Kidney tubule cell (primary cell): ENCODE measurements at places on chromosomes 1 and 21.

DNA sequence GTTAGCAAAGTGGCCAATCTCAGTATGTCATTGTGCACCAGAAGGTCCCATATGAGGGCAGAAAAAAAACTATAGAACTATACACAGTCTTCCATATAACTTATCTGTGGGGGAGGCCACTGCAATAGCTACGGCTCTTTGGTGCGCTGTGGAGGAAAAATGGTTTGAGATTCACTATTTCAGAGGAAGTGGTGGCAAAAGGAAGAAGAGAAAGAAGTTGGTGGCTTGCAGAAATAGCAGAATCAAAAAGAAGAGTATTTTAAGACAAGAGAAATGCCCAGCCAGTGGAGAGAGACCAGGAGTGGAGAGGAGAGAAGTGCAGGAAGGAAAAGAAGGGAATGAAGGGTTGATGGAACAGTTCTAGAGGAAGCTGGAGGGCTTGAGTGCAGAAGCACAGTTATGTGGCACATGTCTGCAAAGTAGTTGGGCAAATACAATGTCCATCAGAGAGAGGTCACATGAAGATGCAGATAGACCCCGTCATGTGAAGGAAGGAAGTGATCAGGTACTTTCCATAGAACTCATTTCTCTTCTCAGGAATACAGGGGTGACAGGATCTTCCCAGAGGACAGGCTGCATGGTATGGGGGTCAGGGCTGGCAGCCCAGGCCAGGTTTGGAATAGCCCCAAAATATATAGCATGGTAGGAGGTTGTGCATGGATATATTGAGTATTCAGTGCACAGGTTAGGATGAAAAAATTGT is 64.6 kb downstream of the RUNX1 start:
- no peak for DNase-seq

- DNase-seq, result peak; percentile 98
Observed at GRCh38 chr1:22018583-22019559, 17.4 kb downstream of the CELA3A start.

- DNase-seq, result no peak
Observed at GRCh38 chr1:3013371-3014049, 7.8 kb upstream of the ACTRT2 start.

DNA sequence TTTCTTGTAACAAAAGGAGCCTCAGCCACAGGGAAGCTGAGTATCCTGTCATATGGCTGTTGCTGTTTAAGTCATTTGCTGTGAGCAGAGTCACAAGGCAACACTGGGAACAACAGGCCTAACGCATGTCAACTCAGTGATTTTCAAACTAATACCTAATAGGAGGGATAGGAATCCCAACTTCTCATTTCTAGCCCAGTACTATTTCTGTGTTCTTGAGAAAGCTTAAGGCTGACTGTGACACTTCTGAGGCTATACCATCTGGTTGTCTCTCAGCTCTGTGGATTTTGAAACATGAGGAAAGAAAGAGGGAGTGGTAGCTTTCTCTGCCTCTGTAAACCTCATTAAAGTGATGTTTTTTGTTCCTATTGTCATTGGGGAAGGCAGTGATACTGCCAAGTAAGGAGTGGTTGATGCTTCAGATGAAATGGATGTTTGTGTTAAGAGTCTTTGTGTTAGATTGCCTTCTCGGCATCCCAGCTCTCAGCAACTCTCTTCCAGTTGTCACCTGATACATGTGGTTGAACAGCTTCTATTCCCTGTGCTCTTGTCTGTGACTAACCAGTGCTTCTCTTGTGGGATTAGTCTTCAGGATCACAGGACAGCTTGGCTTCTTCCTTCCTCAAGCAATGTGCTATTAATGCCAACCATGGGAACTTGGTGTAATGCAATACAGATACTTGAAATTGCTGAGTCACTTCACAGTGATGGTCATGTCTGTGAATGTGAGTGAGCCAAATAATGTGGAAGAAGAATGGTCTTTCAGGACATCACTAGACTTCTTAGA is 166.8 kb upstream of the IVNS1ABP start:
- DNase-seq, result peak; percentile 95

GRCh38 chr1:18539171-18539570 is 58.4 kb downstream of the KLHDC7A start:
- DNase-seq, result peak; percentile 2

DNA sequence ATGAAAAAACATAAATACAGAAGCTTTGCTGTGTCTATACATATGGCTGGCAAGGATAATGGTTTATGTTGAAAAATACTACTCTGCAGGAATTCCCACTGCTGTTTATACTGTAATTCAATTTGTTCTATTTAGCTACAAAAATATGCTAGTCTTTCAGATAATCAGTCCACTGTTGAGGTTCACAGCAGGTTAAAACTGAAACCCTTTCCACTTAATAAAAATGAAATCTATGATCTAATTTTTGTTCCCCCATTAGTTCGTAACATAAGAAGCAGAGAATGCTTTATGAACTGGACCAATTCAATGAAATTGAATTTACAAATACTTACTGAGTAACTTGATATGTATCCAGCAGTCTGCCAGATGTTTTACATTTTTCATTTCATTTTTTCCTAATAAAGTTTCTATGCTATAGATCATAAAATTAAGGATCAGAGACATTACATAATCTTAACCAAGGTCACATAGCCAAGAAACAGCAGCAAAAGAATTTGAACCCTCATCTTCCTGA is 360.1 kb upstream of the BEND5 start:
- DNase-seq, result no peak

- no peak for DNase-seq
Observed at GRCh38 chr1:166601650-166602278, 237.5 kb upstream of the POGK start.

GRCh38 chr1:200226268-200226968 is 183.4 kb downstream of the ZNF281 start:
- no peak for DNase-seq

GRCh38 chr1:186925881-186926669 is 97.3 kb downstream of the PLA2G4A start:
- no peak for DNase-seq

DNA sequence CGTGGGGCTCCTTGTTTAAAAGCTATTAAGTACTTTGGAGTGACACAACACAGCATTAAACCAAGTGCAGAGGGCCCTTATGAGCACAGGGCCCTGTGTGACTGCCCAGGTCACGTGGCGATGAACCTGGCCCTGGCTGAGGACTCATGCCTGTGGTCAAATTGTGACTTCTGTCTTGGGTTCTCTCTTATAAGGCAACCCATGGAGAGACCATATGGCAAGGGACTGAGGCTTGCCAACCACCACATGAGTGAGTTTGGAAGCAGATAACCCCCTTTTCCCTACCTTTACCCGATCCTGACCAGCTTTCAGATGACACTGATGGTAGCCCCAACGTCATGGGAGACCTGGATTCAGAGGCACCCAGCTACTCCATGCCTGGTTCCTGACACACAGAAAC is 140.5 kb downstream of the ZBTB18 start:
- no peak for DNase-seq

DNA sequence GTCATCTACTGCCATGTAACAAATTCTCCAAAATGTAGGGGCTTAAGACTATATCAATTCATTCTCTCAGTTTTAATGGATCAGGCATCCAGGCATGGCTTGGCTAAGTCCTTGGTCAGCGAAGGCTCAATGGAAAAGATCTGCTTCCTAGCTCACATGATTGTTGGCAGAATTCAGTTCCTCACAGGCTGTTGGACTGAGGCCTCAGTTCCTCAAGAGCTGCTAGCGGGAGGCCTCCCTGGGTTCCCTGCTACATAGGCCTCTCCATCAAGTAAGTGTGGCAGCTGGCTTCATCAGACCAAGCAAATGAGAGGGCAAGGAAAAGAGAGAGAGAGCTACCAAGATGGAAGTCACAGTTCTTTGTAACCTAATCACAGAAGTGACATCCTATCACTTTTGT is 19.6 kb upstream of the EYA3 start:
- no peak for DNase-seq

- DNase-seq, result peak; percentile 48
Observed at GRCh38 chr1:226679853-226680516, 59.1 kb downstream of the ITPKB start.

DNA sequence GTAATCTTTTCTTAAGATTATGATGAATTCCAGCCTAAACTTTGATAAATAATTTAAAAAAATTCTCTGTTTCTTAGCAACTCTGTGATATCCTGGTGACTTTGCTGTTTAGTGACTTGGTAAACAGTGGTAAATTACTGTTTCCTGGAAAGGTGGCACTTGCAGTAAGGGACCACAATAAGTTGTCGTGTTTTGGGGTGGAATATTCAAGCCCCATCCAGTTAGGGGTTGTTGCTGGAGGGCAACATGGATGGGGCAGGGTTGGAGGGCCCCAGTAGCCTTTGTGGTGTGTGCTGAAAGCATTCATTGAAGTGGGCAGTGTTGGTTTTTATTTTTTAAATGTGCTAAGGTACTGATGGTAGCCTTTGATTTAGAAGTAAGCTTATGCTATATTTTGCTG is 30.3 kb downstream of the PRDM2 start:
- no peak for DNase-seq

DNA sequence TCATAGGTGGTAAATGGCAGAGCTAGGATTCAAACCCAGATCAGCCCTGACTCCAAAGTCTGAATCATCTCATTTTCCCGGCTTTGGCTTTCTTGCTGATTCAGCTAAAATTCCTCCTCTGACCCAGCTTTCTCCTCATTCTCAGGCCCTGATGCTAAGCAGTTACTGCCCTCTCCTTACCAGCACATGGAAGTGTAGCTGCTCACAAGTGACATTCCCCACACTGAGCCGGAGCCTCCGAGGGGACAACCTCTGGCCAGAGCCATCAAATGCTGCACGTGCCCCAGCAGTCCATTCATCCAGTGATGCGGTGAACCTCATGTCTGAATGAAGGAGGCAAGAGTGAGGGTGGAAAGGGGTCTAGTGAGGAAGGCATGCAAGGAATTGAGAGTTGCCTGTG is 11.1 kb downstream of the ITGA10 start:
- no peak for DNase-seq

- DNase-seq, result no peak
Observed at GRCh38 chr21:15362458-15362857, 297.7 kb upstream of the NRIP1 start.

DNA sequence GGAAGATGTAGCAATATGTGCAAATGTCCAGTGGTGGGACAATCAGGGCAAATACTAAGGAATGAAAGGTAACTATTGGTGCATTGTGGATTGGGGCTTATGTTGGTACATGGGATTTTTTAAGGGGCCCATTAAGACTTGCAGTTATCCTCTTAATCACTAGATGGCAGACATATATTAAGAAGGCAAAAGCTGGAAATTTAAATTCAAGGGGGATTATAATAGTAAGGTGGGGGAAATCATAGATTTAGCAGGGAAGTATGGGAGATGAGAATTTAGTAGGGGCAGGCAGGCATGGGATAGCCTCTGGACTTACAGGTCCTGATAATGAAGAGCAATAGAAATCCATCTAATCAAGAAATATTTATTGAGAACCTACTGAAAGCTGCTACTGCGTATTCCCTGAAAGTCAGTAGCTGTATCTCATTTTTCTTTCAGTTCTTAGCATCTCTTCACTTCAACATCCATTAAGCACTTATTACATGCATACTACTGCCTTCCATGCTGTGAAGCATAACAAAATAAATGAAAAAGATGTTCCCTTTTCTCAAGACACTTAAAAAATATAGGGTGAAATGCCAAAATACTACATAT is 251.8 kb downstream of the CRB1 start:
- DNase-seq, result peak; percentile 10

GRCh38 chr1:63780565-63780964 is 6.7 kb downstream of the ROR1 start:
- DNase-seq, result no peak
